Amygdala (tissue), 56 donors: ENCODE measurements at places on chromosomes 6 and 20.

- no peak for DNase-seq
These were observed 285.4 kb upstream of the FLRT3 start for GRCh38 chr20:14622796-14623195.

DNA sequence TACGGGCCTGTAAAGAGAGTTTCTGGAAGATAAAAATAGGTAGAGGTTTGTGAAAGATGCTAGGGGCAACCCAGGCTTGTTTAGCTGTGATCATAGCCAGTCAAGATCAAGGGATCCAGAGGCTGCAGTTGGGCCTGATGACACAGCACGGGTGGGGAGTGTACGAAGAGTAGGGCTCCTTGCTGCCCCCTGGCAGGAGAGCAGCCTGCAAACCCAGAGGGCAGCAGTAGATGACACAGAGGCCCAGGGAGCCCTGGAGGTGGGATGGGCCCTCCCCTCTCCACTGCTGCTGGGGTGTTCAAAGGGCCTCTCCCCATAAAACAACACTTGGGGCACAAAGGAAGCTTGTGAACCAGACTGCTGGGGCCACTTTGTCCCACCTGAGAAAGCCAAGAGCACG is 47.2 kb downstream of the VEGFA start:
- no peak for DNase-seq

- DNase-seq: no peak
These were observed 8.6 kb upstream of the LY6G5C start for GRCh38 chr6:31689249-31690110.

GRCh38 chr6:36068586-36068985 is 41.0 kb downstream of the MAPK14 start:
- DNase-seq: no peak

DNA sequence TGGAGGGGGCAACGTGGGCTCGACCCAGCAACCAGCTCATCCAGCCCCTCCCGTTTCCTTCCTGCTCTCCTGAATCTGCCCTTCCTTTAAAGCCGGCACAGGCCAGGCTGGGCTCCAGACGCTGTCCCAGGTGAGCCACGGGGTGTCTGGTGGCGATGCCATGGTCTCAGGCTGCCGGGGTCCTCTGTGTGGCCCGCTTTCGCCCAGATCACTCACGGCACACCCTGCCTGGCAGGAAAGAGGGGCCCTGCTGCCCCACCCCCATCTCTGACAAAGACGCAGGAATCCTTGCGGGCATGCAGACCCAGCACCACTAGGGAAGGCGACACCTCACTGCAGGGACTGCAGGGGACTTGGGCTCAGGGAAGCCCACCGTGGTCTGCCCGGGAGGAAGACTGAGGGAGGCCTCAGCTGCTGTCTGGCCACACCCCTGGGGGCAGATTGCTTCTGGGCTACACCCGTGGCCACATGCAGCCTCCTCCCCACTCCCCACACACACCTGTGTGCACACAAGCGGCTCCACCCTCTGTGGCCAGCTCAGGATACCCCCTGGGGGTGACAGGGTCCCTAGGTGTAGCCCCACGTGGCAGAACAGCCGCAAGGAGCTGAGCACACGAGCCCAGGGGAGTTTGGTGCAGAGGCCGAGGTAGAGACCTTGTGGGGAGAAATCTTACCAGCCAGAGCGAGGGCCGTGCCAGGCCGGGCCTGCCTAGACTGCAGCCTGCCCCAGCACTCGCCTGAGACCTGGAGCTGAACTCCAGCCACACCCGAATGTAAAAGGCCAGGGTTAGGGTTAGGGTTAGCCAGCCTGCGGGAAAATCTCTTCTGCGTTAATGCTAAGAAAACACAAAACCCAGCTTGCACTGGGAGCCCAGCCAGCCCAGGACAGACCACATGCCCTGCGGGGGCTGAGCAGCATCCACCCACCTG is 104.6 kb downstream of the DLL1 start:
- no peak for DNase-seq

- DNase-seq: peak; percentile 52
These were observed 2.4 kb downstream of the CSTL1 start for GRCh38 chr20:23441850-23442313.

GRCh38 chr6:92790381-92790780 is 629.0 kb downstream of the EPHA7 start:
- DNase-seq: no peak

GRCh38 chr6:6557886-6558285 is 30.6 kb upstream of the LY86 start:
- no peak for DNase-seq

- DNase-seq: no peak
These were observed 17.6 kb upstream of the SERPINB9 start for GRCh38 chr6:2920671-2921112.

- DNase-seq: no peak
These were observed 1.3 kb downstream of the RNF146 start for GRCh38 chr6:127267646-127268625.

- DNase-seq: no peak
These were observed 321.6 kb downstream of the ZFAND3 start for GRCh38 chr6:38141085-38141484.

- DNase-seq: no peak
These were observed 63.5 kb upstream of the E2F3 start for GRCh38 chr6:20338156-20338555.

- no peak for DNase-seq
These were observed 840.0 kb downstream of the C6orf118 start for GRCh38 chr6:164469276-164469949.

DNA sequence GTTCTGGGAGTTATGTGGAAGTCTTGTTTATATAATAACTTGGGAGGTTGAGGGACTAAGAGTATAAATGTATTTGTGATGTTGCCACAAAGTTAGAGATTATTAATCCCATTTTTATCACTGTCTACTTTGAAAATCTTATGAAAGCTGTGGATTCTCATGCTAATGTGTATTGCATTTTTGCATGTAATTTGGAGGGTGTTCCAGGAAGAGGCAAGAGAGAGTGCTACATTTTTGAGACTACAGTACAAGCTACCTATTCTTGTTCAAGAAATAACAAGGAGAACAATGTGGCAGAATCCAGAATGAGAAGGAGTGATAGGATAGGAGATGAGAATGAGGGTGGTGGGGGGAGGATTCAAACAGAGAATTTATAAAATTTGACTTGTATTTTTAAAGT is 34.9 kb downstream of the VTA1 start:
- DNase-seq: no peak

DNA sequence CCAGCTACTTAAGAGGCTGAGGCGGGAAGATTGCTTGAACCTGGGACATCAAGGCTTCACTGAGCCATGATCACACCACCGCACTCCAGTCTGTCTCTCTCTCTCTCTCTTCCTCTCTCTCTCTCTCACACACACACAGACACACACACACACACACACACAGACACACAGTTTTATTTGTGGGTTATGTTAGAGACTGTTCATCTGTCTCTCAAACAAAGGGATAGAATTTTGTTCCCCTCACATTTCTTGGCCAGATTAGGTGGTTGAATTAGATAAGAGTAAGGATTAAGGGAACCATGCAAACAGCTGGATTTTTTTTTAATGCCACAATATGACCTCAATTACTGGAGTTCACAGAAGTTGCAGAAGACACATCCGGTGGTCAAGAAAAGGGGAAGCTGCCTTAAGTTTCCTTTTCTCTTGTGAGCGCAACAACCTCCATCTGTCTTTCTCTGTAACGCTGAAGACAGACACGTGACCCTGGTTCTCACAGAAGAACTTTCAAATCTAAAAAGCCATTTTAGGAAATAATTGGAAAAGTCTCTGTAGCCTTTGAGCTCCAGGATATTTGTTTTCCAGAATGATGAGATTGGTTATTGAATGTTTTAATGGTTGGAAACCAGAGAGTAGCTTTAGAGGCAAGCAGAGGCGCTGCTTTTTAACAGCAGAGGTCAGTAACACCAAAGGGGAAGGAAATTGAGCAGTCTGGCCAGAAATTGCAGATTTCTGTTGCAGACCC is 32.9 kb upstream of the LGSN start:
- no peak for DNase-seq

GRCh38 chr20:37529214-37529967 is 1.7 kb upstream of the BLCAP start:
- no peak for DNase-seq

DNA sequence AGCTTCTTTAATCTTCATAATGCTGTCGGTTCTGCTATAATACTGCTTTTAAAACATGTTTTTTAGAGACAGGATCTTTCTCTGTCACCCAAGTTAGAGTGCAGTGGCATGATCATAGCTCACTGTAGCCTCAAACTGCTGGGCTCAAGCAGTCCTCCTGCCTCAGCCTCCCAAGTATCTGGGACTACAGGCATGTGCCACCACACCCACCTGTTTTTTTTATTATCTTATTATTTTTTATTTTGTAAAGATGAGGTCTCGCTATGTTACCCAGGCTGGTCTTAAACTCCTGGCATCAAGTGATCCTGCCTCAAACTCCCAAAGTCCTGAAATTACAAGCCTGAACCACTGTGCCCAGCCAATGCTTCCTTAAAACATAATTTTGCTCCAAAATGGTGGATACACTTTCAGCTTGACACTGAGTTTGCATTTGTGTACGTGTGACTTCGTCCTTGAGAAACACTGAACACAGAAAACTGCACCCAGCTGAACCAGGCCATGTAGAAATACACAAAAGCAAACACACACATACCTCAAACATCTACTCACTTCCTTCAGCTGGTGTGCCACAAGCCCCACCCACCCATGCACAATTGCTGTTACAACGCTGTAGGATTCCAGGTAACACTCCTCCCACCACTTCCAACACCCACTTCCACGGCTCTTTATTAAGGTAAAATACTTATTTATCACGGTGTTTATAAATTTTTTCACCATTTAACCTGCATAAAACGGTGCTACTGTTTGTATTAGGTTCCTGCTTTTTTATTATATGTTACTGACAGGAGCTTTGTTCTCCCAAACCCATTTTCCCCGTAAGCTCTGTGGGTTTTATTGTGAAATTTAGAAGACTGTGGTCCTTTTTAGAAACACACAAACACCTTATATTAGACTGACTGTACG is 109.1 kb downstream of the TSHZ2 start:
- no peak for DNase-seq

GRCh38 chr6:3228046-3228671 is 706 bp upstream of the TUBB2B start:
- DNase-seq: no peak

- no peak for DNase-seq
These were observed 129.4 kb upstream of the CENPW start for GRCh38 chr6:126210398-126211075.

DNA sequence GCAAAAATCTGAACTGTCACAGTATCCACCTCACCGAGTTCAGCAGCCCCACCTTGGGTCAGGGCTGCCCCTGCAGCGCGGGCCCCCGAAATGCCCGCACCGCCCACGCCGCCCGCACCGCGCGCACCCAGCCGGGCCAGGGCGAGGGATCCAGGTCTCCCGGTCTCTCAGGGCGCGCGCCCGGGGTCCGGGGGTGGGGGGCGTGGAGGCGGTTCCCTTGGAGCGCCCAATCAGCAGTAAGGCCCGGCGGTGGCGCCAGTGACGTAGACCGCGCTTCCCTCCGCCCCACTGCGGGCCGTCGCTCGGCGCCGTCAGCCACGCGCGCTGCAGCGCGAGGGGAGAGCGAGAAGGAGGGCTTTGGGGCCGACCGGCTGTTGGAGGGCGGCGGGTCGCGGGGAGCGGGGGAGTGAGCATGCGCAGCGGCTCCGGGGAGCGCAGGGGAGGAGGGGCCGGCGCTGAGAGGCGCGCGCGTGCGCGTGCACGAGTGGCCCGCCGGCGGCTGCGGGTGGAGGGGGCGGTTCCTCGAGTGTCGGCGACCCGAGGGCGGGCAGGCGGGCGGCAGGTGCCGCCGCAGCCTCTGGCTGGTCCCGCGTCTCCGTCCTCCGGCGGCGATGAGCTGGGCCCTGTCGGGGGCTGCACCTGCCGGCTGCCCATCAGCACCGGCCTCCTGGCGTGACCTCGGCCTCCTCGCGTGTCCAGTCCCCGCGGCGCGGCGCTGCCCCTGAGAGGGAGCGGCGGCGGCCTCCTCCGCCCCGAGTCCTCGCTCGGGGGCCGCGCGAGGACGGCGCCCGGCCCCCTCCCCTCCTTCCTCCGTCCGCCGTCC is at the start of gene TMEM170B:
Gene TMEM170B, plus strand, starts transcription at position 521 of the 823 bp plus-strand sequence. CDS start 529 bp downstream, outside the sequence.
- DNase-seq: peak; percentile 82

GRCh38 chr20:31675828-31676608 is 38.3 kb downstream of the COX4I2 start:
- no peak for DNase-seq

GRCh38 chr6:4370066-4370465 is 234.7 kb upstream of the ECI2 start:
- no peak for DNase-seq
